ENCODE measurements at places on chromosomes 12 and 14.

GRCh38 chr12:114704096-114704495 is 20.1 kb upstream of the TBX3 start:
- no peak for DNase-seq

GRCh38 chr12:109524466-109525278 is 47.2 kb downstream of the UBE3B start:
- no peak for DNase-seq

DNA sequence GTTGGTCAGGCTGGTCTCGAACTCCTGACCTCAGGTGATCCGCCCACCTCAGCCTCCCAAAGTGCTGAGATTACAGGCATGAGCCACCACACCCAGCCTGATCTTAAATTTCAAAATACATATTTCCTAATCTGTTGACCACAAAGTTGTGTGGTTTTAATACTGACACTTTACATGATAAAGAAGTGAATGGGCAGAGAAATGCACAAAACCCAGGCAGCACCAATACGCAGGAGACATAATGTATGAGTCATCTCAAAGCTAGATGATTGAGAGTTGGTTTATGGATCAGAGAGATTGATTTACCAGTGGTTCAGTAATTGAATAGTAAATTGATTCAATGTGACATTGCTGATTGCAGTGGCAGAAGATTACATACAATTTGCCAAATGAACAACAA is 19.2 kb upstream of the PPP2R5E start:
- DNase-seq: no peak

- DNase-seq: no peak
Observed at GRCh38 chr14:68295316-68295816, 475.8 kb downstream of the RAD51B start.

DNA sequence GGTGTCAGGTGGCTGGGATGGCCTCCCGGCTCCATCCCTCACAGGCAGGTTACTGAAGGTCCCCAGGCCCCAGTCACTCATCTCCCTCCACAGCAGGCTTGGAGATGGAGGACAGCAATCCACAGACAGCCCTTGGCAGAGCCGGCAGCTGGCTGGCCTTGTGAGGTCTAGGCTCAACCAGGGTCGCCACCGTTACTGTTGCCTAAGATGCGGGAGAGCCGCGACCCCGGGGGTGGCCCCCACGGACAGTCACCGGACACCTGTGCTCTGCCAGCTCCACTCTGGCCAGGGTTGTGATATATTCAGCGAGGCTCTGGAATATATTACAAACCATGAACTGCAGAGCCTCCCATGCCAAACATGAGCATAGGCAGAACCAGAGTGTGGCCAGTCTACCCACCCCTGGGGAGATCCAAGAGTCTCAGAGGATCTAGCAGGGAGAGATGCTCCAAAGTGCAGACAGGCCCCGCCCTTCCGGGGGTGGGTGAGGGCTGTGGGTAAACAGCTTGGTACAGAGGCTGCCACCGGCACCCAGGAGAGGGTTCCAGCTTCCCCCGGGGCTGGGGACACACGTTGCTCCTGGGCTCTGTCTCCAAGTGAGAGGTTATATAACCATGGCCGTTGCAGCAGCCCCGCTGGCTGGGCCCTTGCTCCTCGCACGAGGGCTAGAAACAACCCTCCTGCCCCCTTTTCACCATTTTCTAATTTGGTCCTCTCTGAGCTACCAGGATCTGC is 55.9 kb upstream of the DIO3 start:
- no peak for DNase-seq

DNA sequence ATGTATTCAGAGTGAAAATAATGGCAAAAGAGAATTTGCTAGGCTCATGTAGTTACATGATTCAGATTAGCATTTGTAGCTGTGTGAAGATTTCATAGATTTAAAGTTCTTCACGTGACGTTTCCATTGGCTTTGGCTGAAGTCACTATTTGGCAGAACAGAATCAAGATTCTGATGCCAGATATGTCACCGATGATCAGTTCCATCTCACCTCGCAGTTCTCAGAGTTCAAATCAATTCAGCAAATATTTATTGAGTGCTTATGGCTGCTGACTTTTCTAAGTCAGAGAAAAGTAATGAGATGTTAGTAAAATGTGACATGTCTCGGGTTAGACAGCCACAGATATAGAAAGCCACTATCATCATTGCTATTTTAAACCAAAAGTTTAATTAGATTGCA is 28.4 kb downstream of the ALX1 start:
- DNase-seq: no peak

- DNase-seq: no peak
Observed at GRCh38 chr12:52988898-52989297, 17.4 kb upstream of the EIF4B start.

- no peak for DNase-seq
Observed at GRCh38 chr14:79351011-79351410, 860.3 kb downstream of the DIO2 start.

DNA sequence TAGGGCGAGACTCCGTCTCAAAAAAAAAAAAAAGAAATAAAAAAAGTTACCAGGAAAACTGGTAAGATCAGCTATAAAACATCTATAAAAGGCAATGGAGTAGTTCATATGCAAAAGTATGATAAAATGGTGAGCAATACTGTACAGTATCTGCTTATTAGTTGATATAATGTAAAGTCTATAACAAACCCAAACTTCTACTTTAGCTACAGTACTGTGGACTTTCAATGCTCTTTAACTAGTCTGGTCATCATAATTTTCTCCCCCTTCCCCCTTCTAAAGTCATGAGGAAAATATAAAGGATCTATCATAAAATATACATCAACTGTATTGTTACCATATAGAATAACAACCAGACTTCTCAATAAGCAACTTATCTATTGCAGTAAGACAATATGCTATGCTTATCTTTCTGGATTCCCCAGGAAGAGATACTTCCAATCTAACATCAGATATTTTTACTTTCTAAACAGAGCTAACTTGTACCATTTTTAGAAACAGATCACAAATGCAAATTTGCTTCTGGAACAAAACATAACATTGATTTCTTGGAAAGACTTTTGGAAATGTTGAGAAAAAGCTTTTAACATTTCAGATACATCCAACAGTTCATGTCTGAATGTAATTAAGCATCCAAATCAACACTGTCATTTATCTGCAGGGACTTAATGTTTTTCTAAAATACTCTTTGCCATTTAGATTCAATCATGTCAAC is 43.8 kb downstream of the MDM2 start:
- DNase-seq: no peak

DNA sequence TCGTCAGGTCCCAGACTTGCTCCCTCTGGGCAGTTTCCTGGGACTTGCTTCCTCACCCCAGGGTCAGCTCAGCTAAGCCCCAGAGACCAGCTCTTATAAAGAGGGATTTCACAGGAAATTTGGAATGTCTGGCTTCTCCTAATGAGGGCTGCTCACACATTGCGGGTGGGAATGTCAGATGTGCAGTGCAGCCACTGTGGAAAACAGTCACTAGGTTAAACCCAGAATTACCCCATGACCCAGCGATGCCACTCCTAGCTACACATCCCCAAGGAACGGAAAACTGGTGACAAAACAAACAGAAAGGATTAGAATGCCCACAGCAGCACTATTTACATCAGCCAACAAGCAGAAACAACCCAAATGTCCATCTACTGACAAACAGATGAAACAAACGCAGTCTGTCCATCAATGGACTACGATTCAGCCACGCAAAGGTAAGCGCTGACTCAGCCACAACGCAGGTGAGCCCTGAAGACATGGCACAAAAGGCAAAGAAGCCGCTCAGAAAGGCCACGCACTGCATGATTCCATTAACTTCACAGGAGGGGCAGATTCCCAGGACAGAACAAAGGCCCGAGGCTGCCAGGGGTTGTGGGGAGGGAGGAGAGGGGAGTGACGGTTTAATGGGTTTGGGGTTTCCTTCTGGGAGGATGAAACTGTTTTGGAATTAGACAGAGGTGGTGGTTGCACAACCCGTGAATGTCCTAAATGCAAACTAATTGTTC is 63.0 kb downstream of the NCOR2 start:
- no peak for DNase-seq

GRCh38 chr12:83823386-83824045 is 1089.1 kb downstream of the SLC6A15 start:
- DNase-seq: no peak

DNA sequence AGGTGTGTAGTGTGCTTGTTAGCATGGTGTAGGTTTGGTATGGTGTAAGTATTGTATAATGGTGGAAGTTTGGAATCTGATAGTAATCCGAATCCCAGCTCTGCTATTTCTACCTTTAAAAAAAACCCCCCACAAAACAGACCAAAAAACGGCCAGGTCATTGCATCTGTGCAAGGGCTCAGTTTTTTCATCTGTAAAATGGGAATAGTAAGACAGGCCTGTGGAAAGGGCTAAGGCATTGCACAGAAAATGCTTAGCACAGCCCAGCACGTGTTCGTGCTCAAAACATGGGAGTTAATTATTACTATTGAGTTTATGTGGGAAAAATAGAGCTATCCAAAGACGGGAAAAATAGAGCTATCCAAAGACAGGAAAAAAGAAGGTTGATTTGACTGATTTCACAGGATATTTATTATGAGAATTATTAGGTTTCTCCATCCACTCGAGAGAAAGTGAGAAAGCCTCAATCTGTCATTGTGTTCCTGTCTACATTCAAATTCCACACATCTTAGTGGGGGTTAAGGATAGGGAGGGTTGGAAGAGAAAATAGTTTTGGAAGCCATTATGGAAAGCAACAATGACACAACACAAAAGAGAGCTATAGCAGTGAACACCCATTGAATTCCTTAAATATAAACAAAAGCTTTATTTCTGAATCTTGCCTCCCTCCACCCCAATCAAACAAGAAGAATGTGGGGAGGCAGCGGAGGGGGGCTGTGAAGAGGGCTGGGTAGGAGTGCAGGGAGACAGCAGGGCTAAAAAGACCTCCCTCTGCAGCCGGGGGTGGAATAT is 126.8 kb upstream of the MAX start:
- DNase-seq: no peak

DNA sequence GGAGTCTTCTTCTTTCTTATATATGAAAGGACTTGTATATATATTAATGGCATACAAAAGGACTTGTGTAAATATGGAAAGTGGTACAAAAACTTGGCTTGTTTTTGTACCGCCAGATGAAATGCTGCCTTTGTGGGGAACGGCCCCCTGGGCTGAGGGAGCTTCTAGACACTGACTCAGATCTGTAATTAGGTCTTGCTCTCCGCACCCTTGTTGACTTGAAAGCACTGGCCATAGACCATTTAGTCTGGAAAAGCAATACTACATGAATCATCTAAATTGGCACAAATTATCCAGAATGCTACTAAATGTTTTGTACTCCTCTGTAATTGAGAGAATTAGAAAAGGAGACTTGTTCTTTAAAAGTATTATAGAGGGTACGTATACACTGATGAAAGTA is 399.9 kb upstream of the RGS6 start:
- DNase-seq: no peak

GRCh38 chr12:6620137-6620884 is 13.1 kb upstream of the CHD4 start:
- DNase-seq: peak; percentile 41

GRCh38 chr12:13008741-13009380 is 8.8 kb upstream of the HEBP1 start:
- DNase-seq: no peak

DNA sequence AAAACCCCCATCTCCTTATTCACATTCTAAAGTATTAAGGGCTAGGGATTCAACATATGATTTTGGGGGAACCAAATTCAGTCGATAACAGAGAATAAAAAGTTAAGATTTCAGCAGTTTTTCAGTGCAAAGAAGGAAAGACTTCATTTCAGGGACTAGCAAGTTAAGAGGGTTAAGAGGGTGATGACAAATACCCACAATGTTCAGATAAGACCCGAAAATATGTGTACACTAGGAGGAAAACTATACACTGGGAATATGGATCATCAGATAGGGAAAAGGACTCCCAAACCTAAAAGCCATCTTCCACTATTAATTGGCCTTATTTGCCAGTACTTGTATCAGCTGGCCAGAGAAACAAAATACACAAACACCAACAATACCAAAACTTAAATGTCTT is 824.2 kb downstream of the SLC16A7 start:
- DNase-seq: no peak

DNA sequence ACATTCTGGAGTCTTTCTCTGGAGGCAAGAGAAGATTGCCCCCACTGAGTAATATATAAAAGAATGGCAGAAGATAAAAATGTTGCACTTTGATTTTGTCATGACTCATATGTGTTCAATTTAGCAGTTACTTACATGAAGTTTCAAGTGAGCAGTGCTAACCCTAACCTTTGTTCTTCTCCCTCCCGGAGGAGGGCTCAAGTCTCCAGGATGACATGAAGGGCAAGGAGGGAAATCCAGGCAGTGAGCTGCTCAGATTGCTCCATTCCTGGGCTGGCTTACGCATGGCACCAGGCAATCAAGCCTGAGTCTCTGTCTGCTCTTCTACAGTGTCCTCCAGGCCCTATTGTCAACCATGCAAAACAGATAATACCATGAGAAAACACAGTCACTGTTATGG is 322.3 kb downstream of the DUSP6 start:
- no peak for DNase-seq

GRCh38 chr12:103571286-103571685 is 15.8 kb upstream of the STAB2 start:
- no peak for DNase-seq

DNA sequence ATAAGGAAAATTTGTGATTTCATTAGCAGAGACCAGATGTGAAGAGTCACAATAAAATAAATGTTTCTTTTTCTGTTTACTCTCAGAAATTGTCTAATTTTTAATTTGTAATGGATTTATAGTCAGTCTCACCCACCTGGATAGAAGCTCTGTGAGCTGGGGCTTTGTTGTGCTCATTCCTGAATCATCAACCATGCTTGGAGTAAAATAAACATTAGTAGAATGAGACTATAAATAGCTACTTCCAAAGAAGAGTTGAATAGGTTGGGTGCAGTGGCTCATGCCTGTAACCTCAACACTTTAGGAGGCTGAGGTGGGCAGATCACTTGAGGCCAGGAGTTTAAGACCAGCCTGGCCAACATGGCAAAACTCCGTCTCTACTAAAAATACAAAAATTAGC is 185.3 kb upstream of the FBXO33 start:
- DNase-seq: no peak

DNA sequence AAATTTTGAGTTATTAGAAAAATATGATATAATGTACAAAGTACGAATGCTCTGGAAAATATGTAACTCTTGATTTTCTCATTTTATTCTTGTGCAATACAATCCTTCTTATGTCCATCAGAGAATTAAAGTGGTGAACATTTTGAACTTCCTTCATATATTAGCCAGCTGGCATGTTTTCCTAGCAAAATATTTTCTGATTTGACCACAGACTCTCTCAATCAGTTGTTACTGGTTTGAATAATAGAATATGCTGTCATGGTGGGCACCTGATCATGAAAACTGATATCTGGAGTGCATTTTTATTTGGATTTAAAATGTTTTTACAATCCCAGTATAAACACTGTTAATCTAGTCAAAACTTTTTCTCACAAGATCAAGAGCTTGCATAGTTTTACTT is 24.2 kb downstream of the PARPBP start:
- DNase-seq: no peak

DNA sequence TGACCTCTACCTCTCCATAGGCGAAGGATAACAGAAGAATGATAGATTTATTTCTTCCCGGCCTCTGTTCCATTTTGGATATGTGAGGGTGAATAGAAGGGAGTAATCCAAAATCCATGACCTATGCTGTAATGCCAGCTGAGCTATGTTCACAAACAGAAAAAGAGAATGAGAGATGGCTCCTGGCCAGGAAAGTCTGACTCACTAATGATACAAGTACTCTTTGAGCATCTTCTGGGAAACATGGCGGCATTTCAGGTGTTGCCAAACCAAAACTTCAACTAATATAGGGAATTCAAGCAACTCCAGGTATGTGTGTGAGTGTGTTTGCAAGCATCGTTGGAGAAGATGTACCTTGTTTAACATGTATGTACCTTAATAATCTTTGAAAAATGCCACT is 55.1 kb downstream of the MED13L start:
- no peak for DNase-seq

Measured in central memory CD4-positive, alpha-beta T cell (primary cell).